Lung microvascular endothelial cell (primary cell): ENCODE measurements at places on chromosomes 5 and 9. TPM values are rescaled to one million over a fixed set of nuclear protein-coding genes. Genes with fewer than 3 reads are reported as not detected.

DMRT3 gene
- total RNA-seq, result not detected in 2 replicates

FGF10 gene
- total RNA-seq, result not detected in 2 replicates

STK32A gene
- total RNA-seq, result under 0.01 and 0.44 TPM in 2 replicates

ANKRD34B gene
- not detected in 2 replicates for total RNA-seq
